Immature natural killer cell (primary cell): ENCODE measurements at places on chromosomes 6 and 20.

DNA sequence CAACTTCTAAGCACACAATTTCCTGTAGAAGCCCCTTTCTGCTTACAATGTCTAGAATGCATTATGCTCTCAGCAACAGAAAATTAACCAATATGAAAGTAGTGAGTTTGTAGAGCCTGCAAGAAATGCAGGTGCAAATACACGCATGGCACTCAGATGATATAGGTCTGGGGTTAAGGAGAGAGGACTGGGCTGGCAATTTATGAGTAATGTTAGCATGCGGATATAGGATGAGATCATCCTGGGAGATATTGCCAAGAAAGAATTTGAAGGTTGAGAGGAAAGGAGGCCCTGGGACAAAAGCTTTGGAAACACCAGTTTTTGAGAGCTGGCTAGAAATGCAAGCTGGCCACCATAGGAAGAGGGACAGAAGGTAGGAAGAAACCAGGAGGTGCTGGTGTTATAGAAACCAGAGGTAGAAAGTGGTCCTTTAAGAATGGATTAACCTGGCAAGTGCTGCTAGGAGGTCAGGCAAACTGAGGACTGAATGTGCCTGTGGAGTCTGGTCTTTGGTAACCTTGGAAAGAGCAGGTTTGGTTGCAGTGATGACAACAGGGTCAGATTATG lies 183.2 kb upstream of the MYLIP start:
- no peak for DNase-seq

- peak; percentile 32 for DNase-seq
Measured at GRCh38 chr6:125906158-125906998, 50.2 kb upstream of the HINT3 start.

DNA sequence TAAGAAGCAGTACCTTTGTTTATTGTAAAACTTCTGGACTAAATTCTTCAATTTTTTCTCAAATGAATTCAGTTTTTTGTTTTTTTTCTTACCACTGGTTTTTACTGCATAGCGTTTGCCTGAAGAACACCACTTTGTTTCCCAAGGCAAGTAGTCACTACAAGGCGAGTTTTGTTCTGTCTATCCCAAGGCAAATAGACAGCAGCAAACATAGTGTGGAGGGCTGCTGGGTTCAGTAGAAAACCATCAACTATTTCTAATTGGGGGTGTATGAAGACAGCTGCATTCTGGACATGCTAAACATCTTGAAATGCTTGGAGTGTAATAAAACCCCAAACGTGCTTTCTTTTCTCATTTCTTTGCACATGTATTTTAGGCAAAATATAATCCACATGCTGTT lies 197.4 kb downstream of the ESR1 start:
- no peak for DNase-seq

DNA sequence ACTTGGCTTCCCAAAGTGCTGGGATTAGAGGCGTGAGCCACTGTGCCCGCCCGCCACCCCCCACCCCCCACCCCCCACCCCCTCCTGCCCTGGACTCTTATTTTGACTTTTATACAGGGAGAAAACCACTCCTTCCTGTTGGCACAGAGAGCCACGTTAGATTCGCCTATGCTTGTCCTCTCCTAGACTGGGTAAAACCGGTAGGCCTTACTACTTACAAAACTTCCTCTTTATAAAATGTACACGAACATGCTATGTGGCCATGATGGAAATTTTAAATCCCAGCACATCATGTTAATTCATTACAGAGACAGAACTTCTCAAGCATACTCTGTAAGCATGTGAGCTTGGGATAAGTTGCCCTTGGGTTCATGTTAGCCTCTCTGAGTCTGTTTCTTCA lies 124.2 kb downstream of the SLC24A3 start:
- no peak for DNase-seq

GRCh38 chr6:33118525-33119123 lies 42.8 kb downstream of the HLA-DPB1 start:
- peak; percentile 66 for DNase-seq

- peak; percentile 47 for DNase-seq
Measured at GRCh38 chr6:27757307-27757706, 154.9 kb downstream of the OR2B2 start.

DNA sequence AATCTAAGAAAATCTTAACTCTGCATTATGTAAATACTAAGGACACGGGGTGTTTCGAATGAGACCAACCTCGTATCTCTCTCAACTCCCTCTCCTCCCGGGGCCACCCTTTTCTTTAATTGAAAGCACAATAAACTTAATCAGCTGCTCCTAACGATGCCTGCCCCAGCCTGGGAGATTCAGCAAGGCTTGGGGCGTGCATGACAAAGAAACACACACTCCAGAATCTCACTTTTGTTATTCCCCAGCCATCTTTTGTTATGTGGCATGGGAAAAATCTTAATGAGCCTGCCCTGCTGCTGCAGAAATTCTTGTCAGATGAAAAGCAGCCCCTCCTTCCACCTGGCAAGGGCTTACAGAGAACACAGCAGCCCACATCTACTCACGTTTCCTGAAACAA lies 117.4 kb downstream of the TTLL2 start:
- DNase-seq: no peak

- no peak for DNase-seq
Measured at GRCh38 chr6:6964675-6965074, 143.1 kb upstream of the RREB1 start.

- peak; percentile 75 for DNase-seq
Measured at GRCh38 chr6:43687437-43688347, at the start of gene MRPS18A. Gene MRPS18A, minus strand, starts transcription at chr6:43687791. Its CDS starts 12 bp downstream, at chr6:43687779.

DNA sequence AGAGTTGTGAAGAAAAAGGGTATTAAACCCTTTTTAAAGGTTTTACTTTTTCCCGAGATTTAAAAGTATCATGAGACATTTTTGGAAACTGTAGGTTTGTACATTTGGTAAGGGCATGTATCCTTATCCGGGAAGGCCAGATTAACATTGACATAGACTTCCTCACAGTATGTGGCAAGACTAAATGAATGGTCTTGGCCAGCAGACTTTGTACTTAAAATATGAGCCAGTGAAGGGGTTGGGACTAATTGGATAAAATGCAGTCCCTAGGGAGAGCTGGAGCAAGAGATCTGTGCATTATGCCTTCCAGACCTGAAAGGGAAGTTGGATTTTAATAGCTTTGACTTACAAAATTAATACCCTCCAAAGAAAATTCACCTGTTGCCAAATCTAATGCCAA lies 60.4 kb upstream of the CCN2 start:
- DNase-seq: no peak

DNA sequence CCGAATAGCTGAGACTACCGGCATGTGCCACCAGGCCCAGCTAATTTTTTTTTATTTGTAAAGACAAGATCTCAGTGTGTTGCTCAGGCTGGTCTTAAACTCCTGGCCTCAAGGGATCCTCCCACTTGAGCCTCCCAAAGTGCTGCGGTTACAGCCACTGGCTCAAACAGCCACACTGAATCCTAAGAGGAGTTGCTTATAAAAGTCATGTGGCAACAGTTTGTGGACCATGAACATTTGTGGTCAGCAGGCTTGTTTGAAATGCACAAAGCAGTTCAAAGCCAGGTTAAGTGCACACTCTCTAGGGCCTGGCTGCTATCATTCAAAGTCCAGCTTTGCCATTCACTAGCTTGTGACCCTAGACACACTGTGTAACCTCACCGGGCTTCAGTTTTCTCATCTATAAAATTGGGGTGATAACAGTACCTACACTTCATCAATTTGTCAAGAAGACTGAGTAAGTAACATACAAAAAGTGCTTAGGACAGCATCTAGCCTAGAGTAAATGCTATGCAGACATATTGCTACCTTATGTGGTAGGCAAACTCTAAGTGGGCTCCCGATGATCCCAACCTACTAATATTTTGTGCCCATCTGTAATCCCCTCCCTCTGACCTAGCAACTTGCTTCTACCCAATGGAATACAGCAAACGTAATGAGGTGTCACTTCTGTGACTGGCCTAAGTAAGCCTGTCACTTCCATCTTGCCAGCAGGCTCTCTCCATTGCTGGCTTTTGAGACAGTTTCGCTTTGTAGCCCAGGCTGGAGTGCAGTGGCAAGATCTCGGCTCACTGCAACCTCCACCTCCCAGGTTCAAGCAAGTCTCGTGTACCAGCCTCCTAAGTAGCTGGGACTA lies 122.9 kb downstream of the ZMYND8 start:
- no peak for DNase-seq

DNA sequence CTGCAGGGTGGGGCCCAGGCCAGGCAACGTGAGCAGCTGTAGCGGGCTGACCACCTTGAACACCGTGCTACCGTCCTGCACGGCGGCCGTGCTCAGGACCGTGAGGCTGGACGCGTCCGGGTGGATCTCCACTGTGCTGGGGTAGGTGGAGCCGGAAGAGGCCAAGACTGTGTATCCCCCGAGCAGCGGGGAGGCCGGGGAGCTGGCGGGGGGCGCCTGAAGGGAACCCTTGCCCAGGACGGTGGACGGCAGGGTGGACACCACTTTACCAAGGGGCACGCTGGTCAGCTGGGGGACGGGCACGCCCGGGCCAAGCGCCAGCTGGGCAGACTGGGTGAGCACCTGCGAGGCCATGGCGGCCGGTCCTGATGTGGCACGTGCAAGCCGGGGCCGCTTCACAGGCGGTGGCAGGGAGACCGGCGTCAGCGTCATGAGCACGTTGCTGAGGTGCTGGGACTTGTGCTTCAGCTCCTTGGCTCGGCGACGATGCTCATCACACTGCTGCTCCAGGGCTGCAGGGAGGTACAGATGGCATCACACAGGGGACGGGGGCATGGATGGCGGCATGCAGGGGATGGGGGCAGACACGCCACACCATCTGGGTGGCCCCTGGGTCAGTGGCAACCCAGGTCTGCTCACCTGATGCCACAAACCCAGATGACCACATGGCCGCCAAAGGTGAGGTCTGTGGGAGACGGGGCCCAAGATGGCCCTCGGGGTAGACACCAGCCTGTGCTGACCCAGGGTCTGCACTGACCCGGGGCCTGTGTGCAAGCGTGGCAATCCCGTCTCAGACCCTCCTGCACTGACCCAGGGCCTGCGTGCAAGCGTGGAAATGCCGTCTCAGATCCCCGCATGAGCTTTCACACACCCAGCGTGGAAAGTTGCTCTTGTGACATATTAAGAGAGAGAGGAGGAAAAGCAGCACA lies 16.4 kb upstream of the HELZ2 start:
- DNase-seq: no peak

- DNase-seq: no peak
Measured at GRCh38 chr6:29490552-29490951, 2.8 kb upstream of the MAS1L start.

DNA sequence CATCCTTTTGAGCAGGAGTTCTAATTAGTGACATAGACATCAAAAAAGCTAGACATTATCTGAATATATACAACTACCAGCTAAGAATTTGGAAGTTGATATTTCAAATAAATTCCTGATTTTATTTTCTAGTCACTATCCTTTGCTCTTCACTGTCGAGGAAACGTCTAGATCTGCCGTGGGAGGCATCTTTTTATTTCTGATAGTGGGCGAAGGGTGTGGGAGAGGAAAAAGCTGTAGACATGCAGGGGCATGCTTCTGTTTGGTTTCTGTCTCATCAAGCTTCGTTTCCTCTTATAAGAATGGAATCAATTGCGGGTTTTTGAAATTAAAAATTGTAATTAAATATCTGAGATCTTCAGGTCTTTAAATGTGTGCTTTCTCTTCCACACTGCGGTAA lies 16.2 kb upstream of the C6orf118 start:
- DNase-seq: no peak

DNA sequence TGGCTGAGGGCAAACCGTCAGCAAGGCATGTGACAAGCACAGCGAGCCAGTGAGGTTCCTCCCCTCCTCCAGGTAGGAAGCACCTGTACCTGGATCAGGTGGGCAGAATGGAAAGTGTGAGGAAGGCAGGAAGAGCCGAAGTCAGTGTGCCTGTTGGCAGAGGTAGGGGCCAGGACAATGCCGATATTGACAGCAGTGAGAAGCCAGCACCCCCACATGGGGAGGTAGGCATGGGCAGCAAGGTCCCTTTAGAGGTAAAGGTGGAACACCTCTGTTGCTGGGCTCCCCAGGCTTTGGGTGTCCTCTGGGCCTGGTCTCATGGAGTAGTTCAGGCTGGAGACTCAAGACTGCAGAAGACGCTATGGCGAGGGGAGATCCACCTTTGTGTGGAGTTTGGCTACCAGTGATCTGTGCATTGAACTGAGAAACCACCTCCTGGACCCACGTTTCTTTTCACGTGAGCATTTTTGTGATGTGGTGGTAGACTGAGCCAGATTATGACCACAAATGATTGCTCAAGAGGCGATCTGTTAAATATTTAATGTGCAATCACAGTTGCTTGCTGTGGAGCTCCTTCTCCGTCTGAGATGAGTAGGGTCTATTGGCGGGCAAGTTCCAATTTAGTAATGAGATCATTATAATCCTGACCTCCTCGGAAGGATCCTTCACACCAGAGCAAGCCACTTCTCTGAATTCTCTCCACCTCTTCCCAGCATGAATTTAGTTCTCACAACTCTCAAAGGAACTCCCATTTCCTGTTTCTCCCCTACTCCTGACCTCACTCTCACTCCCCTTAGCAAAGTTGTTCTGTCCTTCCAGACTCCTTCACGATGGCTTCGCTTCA lies 174.8 kb downstream of the CDH26 start:
- DNase-seq: no peak

DNA sequence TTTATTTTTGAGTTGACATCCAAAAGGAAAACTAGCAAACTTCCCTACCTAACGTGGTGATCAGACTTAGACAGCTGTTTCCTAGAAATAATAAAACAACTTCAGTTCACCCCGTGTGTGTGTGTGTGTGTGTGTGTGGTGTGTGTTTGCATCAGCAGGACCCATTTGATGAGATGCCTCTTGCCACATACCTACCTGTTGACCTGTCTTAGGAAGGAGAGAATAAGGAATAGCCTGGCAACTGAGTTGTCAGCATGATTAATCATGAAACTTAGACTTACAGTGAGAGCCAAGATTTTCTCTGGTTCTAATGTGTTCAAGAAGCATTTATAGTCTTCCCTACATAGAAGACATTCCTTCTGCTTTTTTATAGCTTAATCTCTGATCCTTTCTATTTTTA lies 16.1 kb upstream of the PBOV1 start:
- no peak for DNase-seq

GRCh38 chr20:47951521-47951971 lies 166.3 kb upstream of the SULF2 start:
- DNase-seq: no peak

DNA sequence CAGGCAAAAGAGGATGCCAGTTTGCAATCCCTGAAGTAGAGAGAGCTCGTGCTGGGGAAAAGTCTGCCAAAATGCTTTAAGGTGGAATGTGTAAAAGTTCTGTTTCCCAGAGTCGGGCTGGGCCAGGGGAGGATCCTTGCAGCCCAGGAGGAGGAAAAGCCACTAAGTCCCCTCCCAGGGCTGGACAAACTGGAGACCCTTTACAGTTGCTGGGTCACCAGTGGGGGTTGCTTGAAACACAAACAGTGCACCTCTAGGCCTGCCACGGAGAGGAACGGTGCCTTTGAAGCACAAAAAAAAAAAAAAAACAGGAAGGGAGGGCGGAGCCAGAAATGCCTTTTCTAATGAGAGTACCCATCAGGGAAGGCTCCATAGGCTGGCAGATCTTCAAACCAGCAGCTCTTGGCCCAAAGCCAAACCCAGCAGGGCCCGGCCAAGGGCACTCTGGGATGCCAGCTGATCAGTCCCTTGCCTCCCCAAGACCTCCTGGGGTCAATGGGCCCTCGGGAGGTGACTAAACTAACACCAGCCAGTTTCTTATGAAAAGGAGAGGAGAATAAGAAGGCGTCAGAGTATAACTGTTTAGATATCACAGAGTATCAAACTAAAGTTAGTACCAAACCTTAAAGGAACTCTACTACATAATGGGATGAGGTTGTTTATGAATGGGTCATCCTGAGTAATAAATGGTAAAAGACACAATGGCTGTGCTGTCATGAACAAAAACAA lies 23.7 kb downstream of the HLA-A start:
- DNase-seq: no peak

GRCh38 chr6:129709196-129709768 lies 695 bp downstream of the ARHGAP18 start:
- DNase-seq: no peak
